ENCODE measurements at places on chromosomes 3 and 15.

DNA sequence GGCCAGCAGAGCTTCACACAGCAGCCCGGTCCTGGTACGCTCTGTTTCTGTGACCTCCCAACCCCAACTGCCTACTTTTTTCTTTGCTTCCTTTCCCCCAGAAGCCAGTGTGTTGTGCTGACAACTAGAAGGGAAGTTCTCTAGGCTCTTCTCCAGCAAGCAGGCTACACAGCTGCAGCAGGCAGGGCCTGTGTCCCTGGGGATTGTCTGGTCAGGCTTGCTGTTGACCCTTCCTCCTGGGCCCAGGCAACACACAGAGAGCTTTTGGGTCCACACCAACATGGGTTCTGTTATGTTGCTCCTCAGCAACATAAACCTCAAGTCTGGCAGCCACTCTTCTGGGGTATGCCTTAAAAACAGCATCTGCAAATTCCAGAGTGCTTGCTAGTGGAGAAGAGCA lies 36.2 kb upstream of the TSPAN3 start:
- H3K27me3 ChIP-seq, result no peaks in the 10 kb centered on the region
- no peak overlapping the region for H3K27ac ChIP-seq
- no peaks in the 10 kb centered on the region for H3K36me3 ChIP-seq
- no peak for DNase-seq

DNA sequence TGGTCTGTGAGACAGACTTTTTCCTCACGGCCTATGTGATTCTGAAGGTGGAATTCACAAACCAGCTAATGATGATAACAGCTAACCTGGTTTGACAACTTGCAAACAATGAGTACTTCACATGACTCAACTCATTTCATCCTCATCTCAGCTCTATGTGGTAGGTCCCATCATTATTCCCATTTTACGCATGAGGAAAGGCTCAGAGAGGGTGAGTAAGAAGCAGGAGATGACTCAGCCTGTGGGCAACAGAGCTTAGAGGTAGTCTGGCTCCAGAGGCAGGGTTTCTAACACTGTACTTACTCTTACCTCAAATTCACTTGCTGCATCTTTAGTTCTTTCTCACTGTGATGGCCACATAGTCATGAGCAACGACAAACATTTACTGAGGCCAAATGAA lies 25.8 kb upstream of the PSMD6 start:
- no peaks in the 10 kb centered on the region for H3K4me1 ChIP-seq
- H3K27me3 ChIP-seq, result no peaks in the 10 kb centered on the region
- H3K36me3 ChIP-seq, result no peaks in the 10 kb centered on the region

DNA sequence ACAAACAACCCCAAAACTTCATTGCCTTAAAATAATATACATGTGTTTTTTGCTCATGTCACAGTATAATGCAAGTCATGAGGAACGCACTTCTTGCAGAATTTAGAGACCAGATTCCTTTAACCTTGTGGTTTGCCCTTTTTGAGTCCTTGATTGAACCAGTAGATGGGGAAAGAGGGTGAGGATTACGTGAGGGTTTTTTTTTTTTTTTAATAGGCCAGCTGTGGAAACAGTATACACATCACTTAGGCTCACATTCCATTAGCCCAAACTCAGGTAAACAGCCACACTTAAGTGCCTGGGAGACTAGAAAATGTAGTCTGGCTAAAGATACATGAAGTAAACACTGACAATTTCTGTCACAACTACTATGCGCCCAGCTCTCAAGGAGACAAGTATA lies 114.9 kb upstream of the MLF1 start:
- no peak for DNase-seq
- H3K4me1 ChIP-seq, result no peaks in the 10 kb centered on the region
- no peaks in the 10 kb centered on the region for H3K27me3 ChIP-seq
- H3K36me3 ChIP-seq, result no peaks in the 10 kb centered on the region
- H3K4me3 ChIP-seq, result no peak overlapping the region

GRCh38 chr3:139940622-139941021 lies 5.6 kb downstream of the CLSTN2 start:
- no peak overlapping the region for H3K4me3 ChIP-seq
- H3K36me3 ChIP-seq, result no peaks in the 10 kb centered on the region

All from CD4-positive, alpha-beta memory T cell (primary cell).